ENCODE measurements at places on chromosomes 1 and 21.

GRCh38 chr1:1354271-1355247 lies 3.8 kb downstream of the MXRA8 start:
- DNase-seq, result peak; percentile 59

- DNase-seq, result no peak
These were observed 18.0 kb downstream of the KIAA0319L start for GRCh38 chr1:35539073-35539823.

DNA sequence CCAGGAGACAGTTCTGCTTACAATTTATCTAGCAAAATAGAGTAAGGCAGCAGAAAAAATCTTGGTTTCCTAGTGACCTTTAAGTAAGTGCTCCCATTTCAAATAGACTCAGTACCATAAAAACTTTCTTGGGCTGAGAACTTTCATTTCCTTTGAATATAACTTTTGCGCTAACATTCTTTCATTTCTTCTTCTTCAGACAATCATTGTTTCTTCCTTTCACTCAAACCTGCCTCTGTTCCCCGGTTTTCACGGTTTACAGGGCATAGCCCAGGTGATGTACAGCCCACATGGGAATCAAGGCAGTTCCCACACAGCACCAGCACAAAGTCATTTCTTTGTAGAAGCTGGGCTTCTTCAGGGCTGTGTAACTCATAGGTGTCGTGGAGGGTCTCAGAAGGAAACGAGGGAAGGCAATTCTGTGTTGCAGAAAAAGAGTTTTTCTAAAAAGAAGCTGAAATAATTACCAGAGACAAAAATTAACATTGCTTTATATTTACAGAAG lies 611.6 kb downstream of the SMYD3 start:
- no peak for DNase-seq

DNA sequence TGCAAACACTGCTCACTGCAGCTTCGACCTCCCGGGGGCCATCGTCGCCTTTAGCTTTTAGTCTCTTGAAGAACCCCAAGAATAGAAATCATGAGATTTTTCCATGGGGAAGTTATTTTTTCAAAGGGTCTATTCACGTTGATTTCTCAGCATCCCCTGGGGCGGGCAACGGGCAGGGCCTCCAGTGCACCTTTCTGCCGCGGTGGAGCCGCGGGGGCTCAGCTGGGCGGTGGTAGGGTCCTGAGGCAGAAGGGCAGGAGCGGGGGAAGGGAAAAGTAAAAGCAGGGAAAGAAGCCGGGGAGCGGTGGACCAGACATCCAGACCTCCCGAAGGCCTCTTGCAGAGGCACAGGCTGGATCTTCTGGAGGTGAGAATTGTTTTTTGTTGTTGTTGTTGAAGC lies 253.8 kb downstream of the FAM72C start:
- DNase-seq, result no peak

- DNase-seq, result no peak
These were observed 49.4 kb upstream of the LRRC8B start for GRCh38 chr1:89475269-89475668.

GRCh38 chr1:2301607-2302291 lies 73.6 kb downstream of the SKI start:
- DNase-seq, result no peak

GRCh38 chr21:42238185-42238934 lies 19.4 kb downstream of the ABCG1 start:
- no peak for DNase-seq

DNA sequence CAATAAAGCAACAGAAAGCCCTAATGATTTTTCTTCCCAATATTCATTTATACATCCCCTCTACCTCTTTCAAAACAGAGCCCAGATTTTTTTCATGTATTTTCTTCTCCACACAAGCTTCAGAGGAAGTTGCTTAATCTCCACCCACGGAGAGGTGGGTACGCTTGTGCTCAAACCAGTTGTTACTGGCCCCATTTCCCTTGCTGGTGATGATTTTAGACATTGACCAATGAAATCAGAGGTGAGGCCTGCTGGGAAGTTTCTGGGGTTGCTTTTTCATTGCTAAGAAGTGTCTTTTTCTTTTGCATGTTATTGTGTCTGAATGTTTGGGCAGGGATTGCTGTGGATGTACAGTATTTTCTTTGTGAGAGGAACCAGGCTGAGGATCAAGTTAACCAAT lies 448.1 kb upstream of the B3GALT2 start:
- no peak for DNase-seq

GRCh38 chr1:153536671-153537375 lies 1.0 kb upstream of the S100A6 start:
- peak; percentile 42 for DNase-seq

DNA sequence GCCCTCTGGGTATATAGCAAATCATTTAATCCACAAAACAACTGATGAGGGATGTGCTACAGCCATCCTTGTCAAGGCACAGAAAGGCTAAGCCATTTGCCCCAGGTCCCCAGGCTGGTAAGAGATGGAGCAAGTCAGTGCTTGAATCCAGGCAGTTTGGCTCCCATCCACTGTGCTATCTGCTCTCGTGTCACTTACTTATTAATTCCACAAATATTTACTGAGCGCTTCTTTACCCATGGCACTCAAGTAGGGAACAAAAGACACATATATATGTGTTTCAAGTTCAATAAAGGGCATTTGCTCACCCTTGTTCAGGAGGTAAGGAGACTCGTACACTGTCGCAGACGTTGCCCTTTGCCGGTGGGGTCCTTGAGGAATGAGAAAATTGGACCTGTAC lies 38.6 kb upstream of the MPZL1 start:
- DNase-seq, result peak; percentile 46

GRCh38 chr21:35048706-35049617 lies at the start of gene RUNX1:
TSS of gene RUNX1 (minus strand) at chr21:35049302.
- DNase-seq, result peak; percentile 30

- DNase-seq, result peak; percentile 13
These were observed 117.7 kb downstream of the FGGY start for GRCh38 chr1:59414406-59415133.

DNA sequence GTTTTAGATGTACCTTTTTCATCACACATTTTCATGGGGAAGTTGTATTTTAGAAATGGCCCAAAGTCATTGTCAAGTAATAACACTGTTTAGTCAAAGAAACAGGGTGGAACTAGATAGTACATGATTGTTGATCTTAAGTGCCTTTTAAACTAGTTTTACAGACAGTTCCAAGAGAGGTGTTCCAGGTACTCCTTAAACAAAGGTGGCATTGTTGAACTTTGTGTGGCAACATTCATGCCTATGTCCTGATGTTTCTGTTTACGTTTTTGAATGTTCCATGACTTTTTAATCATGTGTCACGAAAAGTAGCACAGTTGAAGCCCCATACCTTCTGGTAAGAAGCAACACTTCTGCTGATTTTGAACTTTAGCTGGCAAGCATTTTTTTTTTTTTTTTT lies 9.1 kb upstream of the SH3D21 start:
- DNase-seq, result no peak

- no peak for DNase-seq
These were observed 221.9 kb downstream of the GIPC2 start for GRCh38 chr1:78267513-78268218.

DNA sequence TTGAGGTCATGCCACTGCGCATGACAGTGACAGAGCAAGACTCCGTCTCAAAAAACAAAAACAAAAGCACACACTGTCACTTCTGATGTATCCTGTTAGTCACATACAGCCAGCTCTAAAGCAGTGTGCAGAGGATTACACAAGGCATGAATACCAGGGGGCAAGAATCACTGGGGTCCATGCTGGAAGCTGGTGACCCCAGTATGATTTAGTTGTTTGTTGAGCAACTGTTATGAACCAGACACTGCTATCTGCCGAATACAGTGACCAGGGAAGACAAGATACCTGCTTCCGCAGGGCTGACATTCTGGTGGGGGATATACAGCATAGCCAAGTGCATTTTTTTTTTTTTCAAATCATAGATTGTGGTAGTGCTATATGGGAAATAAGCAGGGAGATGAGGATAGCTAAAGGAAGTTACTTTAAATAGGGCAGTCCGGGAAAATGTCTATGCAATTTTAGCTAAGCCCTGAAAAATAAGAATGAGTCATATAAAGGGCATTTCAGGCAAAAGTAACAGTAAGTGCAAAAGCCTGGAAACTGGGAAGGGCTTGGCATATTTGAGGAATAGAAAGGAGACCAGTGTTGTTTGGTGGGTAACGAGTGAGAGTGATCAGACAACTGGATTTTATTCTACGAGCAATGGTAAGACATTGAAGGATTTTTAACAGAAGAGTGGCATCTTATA lies 69.7 kb downstream of the ADSS2 start:
- DNase-seq, result no peak

GRCh38 chr1:180577361-180577760 lies 18.6 kb downstream of the OVAAL start:
- no peak for DNase-seq

GRCh38 chr1:33872683-33873082 lies 8.8 kb downstream of the HMGB4 start:
- DNase-seq, result no peak

- peak; percentile 42 for DNase-seq
These were observed 30.2 kb downstream of the PRDX6 start for GRCh38 chr1:173507205-173507846.

DNA sequence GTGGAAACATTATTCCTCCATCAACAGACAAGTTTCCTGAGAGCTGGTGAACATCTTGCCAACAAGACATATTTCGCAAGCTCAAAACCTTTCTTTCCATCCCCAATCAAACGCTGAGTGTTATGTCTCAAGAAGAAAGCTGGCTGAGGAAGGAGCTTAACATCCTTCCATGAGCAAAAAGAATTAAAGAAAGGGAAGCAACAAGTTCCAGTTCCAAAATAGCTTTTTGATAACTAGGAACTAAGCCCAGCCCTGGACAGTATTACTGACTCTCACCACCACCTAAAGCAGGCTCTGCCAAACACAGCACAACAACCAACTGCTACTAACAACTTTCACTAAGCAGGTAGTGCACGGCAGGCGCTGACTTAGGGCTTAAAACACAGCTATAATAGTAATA lies 50.2 kb downstream of the CAPZB start:
- no peak for DNase-seq

- DNase-seq, result no peak
These were observed 25.0 kb downstream of the GJA5 start for GRCh38 chr1:147735423-147735822.
